ENCODE measurements at places on chromosomes 12 and 14.
A peak's percentile ranks its signal among the peaks of the same experiment; 100 is the strongest.

GRCh38 chr14:93683226-93683625 lies 105.1 kb downstream of the PRIMA1 start:
- DNase-seq = no peak

DNA sequence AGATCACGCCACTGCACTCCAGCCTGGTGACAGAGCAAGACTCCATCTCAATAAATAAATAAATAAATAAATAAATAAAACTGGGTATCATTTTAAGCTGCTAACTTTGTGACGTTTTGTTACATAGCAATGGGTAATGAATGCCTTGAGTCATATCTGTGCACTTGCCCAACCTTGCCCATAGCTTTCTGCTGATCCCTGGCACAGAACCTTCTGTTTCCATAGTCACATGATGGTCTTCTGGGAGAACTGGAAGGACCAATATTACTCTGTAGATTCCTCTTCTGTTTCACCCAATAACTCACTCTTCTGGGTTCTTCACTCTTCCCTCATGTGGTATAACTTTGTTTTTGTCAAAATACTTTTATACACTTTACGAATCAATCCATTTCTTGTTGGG lies 140.8 kb downstream of the SCARB1 start:
- DNase-seq = no peak

DNA sequence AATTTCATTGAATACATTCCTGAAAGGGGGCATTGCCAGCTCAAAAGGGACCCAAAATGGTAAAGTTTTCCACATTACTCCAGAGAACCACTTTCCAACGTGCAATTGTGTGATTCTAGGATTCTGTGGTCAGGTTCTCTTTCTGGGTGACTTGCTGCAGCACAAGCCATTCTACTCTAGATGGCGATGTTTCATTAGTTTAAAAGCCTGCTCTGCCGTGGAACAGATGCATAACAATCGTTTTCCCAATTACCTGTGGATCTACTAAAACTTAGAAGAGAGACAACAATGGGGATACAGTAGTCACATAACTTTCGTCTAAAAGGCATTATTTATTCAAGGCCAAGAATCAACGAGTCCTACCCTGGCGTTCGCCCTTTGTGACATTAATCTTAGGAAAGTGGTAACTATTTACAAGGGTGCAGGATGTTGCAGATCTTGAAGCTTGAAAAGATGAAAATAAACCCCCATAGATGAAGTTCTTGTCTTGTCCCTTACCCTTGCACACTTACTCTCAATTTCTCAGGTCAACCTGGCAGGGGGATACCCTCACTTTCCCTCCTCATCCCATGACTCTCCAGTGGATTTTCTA lies 400.9 kb downstream of the SNAPC1 start:
- DNase-seq = no peak

DNA sequence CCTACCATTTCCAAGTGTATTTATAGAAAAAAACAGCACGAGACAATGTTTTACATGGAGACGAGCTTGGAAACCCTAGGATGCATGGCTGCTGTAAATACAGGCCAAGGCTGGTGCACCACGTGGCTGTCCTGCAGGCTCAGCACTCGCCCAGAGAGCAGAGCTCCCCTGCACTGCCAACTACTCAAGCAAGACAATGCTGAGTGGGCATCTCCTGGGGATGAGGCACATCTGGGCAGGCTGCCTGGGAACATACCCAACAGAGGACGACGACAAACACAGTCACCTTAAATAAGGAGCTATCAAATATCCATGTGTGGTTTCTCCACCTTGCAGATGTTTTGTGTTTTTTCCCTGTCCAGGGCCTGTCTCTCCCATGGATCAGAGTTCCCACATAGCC lies 128.3 kb upstream of the PRMT8 start:
- DNase-seq = no peak

GRCh38 chr14:82223276-82223675 lies 689.6 kb upstream of the SEL1L start:
- DNase-seq = no peak

DNA sequence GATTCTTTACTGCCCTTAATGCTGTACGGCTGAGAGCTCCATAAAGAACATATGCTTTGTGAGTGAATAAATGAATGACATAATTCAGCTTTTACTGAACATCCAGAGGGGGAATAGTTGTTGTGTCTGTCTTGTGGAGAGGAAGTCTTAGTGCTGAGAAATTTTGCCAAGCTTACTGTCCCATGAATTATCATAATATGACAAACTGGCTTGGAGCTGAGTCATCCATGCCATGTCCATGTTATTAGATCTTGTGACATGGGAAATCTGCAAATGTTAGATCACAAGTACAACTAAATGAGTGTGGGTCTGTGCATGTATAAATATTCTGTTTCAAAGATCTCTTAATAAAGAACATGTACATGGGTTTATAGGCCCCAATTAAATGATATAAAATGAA lies 350.4 kb downstream of the BMP4 start:
- no peak for DNase-seq

GRCh38 chr14:74685921-74686678 lies 26.8 kb downstream of the AREL1 start:
- DNase-seq = no peak

GRCh38 chr12:103547929-103548328 lies 39.1 kb upstream of the STAB2 start:
- DNase-seq = no peak

DNA sequence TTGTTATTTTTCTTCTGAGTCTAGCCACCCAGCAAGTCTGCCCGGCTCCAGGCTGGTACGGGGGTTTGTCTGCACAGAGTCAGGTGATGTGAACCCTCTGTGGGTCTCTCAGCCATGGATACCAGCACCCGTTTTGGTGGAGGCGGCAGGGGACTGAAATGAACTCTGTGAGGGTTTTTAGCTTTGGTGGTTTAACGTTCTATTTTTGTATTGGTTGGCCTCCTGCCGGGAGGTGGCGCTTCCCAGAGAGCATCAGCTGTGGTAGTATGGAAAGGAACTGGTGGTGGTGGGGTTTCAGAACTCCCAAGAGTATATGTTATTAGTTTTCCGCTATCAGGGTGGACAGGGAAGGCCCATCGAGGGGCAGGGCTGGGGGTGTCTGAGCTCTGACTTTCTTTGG lies 5.3 kb upstream of the SERPINA4 start:
- DNase-seq = no peak

DNA sequence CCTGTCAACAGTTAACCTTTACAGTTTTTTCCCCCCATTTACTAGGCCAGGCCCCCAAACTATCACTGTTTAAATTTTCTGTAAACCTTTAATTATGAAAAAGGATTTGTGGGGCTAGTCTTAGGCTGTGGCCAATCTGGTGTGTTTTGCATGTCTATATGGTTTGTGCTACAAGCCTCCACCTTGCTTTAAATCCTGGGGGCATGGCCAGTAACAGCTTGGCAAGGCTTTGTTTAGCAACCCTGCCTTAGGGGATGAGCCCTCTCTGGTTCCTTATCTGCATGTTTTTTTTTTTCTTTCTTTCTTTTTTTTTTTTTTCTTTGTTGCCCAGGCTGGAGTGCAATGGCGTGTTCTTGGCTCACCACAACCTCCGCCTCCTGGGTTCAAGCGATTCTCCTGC lies 102.7 kb downstream of the KCNMB4 start:
- DNase-seq = no peak

GRCh38 chr12:120711411-120711810 lies 1.2 kb downstream of the UNC119B start:
- no peak for DNase-seq

DNA sequence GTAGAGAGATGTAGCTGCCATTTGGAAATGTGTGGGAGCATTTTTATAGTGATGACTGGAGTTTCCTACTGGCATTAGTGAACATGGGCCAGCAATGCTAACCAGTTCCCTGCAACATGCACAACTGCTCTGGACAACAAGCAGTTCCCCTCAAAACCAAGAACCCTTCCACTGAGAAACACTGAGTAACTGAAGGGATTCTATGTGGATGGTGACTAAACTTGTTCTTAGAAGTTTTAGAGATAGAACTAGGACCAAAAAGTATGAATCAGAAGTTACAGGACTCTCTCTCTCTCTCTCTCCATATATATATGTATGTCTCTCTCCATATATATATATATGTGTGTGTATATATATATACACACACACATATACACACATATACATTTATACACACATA lies 7.9 kb downstream of the SERPINA10 start:
- DNase-seq = no peak

GRCh38 chr12:16495196-16495595 lies 110.8 kb downstream of the LMO3 start:
- DNase-seq = no peak

GRCh38 chr14:96053600-96054381 lies 14.6 kb downstream of the C14orf132 start:
- no peak for DNase-seq

GRCh38 chr12:58296863-58297262 lies 355.5 kb downstream of the ATP23 start:
- DNase-seq = no peak

- no peak for DNase-seq
Observed at GRCh38 chr12:108110844-108111243, 18.2 kb upstream of the WSCD2 start.

DNA sequence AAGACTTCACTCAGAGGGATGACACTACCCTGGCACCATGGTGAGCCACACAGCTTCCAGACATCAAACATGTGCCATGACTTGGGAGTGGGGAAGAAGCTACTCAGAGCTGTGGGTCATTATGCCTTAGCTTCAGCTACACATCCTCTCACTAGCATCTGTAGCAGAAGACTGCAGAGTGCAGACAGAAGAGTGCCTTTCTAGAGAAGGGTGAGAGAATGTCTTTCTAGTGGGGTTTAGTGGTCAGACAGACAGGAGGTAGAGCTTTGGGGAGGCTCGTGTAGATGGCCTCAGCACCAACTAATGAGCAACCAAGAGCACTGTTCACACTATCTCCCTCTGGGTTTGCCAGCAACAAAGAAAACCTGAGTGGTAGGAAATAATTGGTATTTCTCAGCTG lies 4.9 kb upstream of the B4GALNT3 start:
- no peak for DNase-seq

DNA sequence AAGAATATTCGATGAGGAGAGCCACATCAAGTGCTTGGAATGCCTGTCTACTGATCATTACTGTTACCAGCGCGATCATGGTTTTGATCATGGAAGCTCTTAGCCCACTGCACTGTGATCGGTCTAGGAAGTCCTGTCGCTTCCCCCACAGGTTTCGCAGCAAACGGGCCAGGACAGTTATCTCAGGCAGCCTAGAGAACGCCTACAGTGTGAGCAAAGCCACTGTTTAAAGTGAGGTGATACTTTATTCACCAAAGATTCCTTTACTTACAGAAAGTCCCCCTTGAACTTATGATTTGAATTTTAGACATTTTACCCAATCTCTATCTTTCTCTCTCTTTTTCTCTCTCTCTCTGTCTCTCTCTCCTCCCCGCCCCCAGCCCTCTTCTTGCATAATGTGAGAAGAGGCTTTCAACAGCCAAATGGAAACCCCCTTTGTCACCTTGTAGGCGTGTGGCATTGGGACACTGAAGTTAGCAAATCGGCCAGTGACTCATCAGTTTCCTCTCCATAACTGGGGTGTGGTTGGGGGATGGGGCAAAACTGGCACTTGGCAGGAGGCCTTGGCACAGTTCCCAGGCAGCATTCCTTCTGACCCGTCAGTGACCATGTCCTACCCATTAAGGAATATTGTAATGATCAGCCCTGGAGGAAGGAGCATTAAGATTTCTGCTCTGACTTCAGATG lies 214.8 kb downstream of the CHST11 start:
- DNase-seq = peak; percentile 26

GRCh38 chr14:31118892-31119291 lies 88.7 kb downstream of the HECTD1 start:
- DNase-seq = no peak

DNA sequence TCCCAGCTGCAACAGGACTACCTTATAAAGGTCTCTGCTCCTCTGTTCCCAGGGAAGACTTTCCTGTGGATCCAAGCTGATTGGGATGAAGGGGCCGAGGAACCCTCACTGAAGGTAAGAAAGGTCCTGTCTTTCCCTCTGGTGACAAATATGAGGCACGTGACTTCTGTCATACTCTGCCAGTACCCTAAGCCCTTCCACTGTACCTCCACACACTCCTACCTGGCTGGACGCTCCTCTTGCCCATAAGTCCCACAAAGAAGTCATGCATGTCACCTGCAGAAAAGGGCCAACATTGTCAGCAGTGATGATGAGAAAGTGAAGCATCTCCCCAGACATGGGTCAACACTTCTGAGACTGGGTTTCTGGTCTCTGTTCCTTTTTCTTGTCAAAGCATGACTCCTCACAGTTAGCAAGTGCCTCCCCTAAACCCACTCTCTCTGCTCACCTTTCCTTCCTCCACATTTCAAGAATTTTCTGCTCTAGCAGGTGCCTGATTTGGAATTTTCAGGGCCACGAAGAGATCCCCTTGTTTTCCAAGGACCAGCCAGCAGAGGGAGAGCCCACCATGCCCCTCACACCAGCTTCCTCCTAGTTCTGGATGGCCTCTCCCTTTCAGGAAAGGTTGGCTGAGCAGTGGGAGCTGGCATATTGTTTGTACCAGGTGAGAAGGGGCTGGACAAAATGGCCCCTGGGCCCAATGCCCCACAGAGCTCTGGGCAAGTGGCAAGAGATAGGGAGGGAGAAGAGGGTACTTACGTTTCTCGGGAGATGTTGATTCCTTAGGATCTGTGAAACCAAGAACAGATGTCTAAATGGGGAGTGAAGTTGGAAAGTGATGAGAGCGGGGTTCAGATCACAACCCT lies 3.5 kb downstream of the TAC3 start:
- DNase-seq = no peak

GRCh38 chr12:124319368-124320050 lies 24.6 kb downstream of the RFLNA start:
- DNase-seq = no peak

DNA sequence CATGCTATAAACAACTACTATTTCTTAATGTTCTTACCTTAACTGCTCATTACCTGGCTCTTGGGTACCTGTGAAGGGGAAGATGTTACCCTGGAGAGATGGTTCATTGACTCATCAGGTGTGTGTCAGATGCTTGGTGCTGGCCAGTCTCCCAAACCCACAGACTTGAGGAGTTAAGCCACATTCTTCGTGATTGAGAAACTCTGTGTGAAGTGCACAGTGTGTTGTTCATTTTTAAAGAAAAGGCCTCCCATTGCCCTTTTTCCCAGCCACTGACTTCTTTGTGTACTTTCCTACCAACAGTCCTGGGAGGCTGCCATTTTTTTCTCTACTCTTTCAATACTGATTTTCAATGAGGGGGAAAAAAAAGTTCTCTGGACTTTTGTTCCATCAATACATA lies 3.2 kb downstream of the MGST1 start:
- DNase-seq = no peak

- DNase-seq = no peak
Observed at GRCh38 chr12:83199069-83199468, 512.4 kb downstream of the TMTC2 start.

DNA sequence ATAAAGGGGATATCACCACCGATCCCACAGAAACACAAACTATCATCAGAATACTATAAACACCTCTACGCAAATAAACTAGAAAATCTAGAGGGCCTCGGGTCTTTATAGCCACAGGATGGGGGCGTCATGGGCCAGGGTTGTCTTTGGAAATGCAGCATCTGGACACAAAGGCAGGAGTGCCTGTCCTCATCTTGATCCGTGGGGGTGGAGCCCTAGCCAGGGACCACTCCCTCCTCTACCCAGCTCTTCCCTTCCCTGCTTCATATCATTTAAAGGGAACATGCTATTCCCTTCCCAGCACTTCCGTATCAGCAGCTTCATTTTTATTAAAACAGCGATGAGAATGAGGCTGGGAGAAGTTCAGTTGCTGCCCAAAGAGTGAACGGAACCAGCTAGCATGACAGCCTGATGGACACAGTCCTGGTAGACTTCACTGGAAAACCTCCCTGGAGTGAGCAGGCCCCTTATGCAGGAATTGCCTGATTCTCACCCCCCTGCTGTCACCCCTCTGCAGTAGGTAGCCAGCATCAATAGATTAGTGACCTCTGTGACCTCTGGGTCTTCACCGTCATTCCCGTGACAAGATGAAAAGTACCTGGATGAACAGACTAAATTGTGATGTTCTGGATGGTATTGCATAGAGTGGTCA lies 251.4 kb upstream of the RGS6 start:
- DNase-seq = no peak
